ENCODE measurements at places on chromosomes 6 and 20. TPM values are rescaled to one million over a fixed set of nuclear protein-coding genes. Genes with fewer than 3 reads are reported as not detected.

DNA sequence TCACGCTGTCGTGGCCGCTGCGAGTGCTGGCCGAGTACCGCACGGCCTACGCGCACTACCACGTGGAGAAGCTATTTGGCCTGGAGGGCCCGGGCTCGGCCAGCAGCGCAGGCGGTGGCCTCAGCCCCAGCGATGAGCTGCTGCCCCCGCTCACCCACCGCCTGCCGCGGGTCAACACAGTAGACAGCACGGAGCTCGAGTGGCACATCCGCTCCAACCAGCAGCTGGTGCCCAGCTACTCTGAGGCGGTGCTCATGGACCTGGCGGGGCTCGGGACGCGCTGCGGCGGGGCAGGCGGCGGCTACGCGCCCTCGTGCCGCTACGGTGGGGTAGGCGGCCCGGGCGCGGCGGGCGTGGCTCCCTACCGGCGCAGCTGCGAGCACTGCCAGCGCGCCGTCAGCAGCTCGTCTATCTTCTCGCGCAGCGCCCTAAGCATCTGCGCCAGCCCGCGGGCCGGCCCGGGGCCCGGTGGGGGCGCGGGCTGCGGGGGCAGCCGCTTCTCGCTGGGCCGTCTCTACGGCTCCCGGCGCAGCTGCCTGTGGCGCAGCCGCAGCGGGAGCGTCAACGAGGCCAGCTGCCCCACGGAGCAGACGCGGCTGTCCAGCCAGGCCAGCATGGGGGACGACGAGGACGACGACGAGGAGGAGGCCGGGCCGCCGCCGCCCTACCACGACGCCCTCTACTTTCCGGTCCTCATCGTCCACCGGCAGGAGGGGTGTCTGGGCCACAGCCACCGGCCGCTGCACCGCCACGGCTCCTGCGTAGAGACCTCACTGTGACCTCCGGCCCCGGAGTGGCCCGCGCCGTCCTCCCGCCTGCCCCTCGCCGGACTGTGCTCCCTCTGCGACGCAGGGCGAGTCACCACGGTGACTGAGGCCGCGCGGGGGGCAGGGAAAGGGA lies 5.7 kb downstream of the TMEM151B start:
- no peaks in the 10 kb centered on the region for H3K27me3 ChIP-seq
- no peak overlapping the region for H3K4me3 ChIP-seq
- H3K27ac ChIP-seq: no peak overlapping the region
- no peaks in the 10 kb centered on the region for H3K4me1 ChIP-seq
- DNase-seq: no peak

GRCh38 chr6:333379-334002 lies 41.2 kb downstream of the DUSP22 start:
- no peak overlapping the region for H3K4me3 ChIP-seq
- H3K4me1 ChIP-seq: no peaks in the 10 kb centered on the region
- H3K27me3 ChIP-seq: no peaks in the 10 kb centered on the region
- DNase-seq: no peak
- no peak overlapping the region for H3K27ac ChIP-seq

- no peak overlapping the region for H3K4me3 ChIP-seq
- no peak overlapping the region for H3K27ac ChIP-seq
- DNase-seq: no peak
- no peaks in the 10 kb centered on the region for H3K27me3 ChIP-seq
These were observed 250.9 kb upstream of the CITED2 start for GRCh38 chr6:139625081-139625939.

DNA sequence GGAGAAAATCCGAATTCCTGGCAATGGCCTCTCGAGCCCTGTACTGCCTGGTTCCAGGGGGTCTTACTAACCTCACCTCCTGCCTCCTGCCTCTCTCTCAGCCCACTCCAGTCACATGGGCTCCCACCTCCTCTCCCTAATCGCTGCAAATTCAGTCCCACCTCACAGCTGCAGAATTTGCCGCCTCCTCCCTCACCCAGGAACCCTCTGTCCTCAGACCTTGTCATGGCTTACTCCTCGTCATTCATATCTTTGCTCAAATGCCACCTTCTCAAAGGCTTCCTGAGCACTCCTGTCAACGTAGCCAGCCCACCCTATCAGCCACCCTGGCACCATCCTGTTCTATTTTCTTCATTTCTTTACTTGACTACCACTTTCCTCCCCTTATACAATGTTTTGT lies 89.0 kb downstream of the SLC2A10 start:
- no peaks in the 10 kb centered on the region for H3K4me1 ChIP-seq
- H3K4me3 ChIP-seq: no peak overlapping the region
- H3K36me3 ChIP-seq: no peaks in the 10 kb centered on the region

GRCh38 chr20:32395066-32395465 lies 36.9 kb downstream of the ASXL1 start:
- H3K4me3 ChIP-seq: no peak overlapping the region
- no peak for DNase-seq
- peaks cover 5% of the 10 kb centered on the region for H3K36me3 ChIP-seq
- no peak overlapping the region for H3K27ac ChIP-seq
- no peaks in the 10 kb centered on the region for H3K27me3 ChIP-seq

The PHIP gene
- total RNA-seq: 22.4 TPM

All from liver (tissue), 10 donors.